Psoas muscle (tissue), 8 donors: ENCODE measurements at places on chromosomes 5 and 9.

GRCh38 chr5:53276825-53277224 is 167.3 kb upstream of the MOCS2 start:
- DNase-seq: no peak

DNA sequence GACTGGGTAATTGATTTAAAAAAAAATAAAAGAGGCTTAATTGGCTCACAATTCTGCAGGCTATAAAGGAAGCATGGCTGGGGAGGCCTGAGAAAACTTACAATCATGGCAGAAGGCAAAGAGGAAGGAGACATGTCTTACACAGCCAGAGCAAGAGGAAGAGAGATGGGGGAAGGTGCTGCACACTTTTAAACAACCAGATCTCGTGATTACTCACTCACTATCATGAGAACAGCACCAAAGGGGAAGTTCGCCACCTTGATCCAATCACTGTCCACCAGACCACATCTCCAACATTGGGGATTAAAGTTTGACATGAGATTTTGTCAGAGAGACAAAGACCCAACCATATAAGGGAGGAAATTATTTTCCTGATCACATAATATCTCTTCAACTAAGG is 138.8 kb upstream of the NR4A3 start:
- DNase-seq: no peak

GRCh38 chr9:121297389-121297788 is 29.4 kb downstream of the GSN start:
- no peak for DNase-seq

GRCh38 chr9:121059998-121060636 is 10.0 kb upstream of the C5 start:
- DNase-seq: no peak

GRCh38 chr5:72379936-72380335 is 59.8 kb downstream of the PTCD2 start:
- no peak for DNase-seq

DNA sequence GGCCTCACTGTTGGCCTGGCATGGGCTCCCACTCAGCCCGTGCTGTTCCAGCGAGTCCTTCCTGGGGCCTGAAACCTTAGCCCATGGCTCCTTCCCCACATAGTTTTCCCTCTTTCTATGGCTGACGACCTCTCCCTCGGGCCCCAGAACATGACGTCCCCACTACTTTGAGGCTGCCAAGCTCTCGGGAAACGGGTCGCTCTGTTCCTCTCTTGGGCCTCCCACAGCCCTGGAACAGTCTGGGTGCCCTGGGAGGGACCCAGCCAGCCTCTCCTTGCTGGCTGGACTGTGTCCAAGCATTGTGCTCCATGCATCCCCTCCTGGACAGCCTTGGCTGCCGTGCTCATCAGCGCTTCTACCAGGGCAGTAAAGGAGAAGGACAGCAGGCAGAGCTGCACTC is 118.3 kb downstream of the SYK start:
- peak; percentile 91 for DNase-seq

GRCh38 chr9:121950441-121950840 is 142.7 kb downstream of the TTLL11 start:
- DNase-seq: no peak

DNA sequence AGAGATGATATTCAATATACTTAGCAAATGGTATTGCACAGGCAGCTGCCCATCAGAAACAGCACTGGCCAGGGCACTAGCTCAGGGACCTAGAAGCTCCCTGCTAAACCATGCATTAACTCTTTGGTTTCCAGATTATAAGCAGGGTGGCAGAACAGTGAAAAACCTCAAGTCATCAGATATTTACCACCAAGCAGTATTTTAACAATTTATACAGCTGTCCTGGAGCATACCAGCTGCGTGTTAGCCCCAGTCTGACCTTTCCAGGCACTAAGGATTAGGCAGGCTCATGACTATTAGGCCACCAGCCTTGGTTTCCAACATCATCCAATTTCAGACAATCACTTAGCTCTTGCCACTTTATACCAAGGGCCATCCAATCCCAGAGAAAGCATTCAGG is 326.5 kb downstream of the CAAP1 start:
- no peak for DNase-seq

DNA sequence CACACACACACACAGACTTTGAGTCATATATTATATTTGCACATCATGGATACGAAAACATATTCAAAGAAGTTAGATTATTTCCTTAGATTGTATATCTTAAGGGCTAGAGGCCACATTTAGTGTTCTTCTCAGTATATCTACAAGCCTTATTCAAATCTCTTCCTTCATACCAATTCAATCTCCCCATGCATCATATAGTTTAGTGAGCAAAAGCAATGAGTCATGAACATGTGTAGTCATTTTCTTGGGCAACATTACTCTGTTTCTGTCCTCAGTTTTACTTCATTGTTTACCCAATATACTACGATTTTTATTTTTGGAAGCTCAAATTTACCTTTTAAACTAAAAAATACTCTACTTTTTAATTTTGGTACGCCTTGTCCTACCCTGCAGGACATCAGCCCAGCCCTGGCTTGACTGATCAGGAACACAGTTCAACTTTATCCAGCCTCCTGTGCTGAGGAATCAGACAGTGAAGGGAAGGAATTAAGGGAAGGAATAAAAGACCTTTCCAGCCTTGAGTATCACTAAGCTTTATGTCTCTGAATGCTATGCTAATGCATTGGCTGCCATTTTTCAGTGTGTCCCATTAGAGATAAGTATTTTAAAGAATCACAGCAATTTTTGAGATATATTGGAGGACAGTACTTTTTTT is 101.7 kb upstream of the FST start:
- DNase-seq: no peak

- no peak for DNase-seq
Observed at GRCh38 chr5:118990582-118990981, 2.2 kb upstream of the DTWD2 start.

DNA sequence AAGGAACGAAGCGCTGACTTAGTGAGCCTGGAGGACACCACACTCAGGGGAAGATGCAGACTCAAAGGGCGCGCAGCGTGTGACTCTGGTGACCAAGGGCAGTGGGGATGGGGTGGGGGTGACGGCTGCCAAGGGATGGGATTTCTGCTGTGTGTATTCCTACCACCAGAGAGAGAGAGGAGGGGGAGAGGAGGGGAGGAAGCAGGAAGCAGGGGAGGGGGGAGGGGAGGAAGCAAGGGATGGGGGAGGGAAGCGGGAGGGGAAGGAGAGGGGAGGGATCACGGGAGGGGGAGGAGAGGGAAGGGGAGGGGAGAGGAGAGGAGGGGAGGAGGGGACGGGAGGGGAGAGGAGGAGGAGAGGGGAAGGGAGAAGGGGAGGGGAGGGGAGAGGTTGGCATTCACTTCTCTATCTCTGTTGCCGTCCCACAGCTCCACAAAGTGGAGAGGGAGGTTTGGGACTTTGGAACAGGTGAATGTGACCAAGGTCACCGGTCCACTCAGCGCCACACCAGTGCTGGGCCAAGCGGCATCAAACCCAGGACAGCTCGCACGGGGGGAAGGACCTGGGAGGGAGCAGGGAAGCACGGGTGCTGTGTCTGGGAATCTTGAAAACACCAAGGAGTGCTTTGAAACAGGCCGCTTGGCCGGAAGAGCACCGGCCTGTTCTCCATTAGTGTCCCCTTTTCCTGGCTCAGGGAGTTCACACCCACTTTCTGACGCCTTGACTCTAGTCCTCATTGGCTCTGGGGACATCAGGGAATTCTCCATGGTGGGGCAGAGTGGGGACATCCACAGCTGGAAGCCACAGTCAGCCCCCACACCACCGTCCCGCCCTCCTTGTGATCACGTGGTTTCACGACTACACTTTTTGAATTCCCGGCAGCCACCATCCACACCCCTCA is 77.4 kb downstream of the VAV2 start:
- DNase-seq: no peak

- no peak for DNase-seq
Observed at GRCh38 chr9:89864257-89864656, 259.4 kb downstream of the GADD45G start.

GRCh38 chr9:133496861-133497842 is 18.3 kb upstream of the SLC2A6 start:
- DNase-seq: peak; percentile 35

DNA sequence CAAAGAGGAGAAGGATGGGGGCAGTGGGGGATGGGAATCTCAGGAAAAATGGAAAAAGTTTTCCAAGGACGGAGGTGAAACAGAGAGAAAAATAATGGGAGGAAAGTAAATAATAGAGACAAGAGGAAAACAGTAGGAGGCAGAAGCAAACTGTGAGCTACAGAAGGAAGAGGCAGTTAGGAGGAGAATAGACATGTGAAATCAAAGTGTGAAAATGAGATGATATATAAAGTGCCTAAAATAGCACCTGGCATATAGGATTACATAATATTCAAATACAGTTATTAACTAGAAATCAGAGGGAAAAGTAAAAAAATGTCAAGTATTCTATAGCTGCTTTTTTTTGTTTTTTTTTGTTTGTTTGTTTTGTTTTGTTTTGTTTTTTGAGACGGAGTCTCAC is 44.0 kb upstream of the PLIN2 start:
- no peak for DNase-seq

GRCh38 chr9:78298046-78298765 is 1.3 kb downstream of the PSAT1 start:
- DNase-seq: no peak

DNA sequence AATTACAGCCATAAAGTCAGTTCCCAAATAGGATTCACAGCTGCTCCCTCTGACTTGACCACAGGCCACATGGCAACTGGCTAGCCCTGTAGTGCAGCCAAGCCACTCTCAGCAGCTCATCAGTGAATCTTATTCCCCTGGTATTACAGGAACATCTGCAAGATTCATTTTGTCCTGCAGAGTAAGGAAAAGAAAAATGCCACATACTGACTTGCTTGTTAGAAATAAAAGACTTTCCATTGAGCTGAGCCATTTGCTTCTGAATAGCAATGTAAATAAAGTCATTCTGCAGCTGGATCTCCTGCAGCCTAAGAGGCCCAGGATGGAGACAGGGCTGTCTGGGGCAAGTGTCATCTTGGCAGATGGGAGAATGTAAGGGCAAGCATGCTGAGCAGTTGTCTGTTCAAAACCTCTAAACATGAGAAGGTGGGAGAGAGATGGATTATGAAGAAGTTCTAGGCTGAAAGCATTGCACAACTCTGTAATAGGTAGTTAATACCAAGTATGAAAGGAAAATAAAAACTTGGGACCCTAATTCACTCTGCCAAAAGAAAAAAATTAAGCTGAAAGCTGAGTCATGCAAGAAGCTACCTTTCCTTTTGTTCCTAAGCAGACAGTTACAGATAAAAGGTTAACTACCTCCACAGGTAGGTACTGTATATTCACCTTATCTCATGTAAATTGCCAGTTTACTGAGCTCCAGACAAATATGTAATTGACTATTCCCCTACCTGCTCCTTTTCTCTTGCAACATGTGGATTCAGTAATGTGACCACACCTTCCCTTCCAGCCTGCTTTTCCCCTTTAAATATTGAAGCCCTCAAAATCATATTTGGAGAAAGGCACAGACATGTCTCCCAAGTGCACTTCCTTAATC is 244.4 kb upstream of the RAI14 start:
- DNase-seq: no peak

DNA sequence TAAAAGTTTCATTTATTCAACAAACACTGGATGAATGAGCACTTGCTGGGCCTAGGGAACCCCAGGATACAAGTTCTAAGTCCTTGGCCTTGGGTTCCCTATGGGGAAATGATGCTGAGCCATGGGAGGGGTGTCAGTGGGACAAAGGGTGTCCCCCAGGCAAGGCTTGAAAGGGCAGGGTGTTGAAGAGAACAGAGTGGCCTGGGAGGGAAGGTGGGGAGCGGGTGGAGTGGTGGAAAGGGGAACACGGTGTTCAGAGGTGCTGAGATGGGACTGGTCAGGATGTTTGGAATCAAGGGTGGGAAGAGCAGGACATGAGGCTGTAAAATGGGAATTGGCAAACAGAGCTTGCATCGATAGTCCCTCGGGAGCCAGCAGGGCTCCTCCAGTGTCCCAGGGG is 61.8 kb downstream of the PPARGC1B start:
- DNase-seq: no peak

DNA sequence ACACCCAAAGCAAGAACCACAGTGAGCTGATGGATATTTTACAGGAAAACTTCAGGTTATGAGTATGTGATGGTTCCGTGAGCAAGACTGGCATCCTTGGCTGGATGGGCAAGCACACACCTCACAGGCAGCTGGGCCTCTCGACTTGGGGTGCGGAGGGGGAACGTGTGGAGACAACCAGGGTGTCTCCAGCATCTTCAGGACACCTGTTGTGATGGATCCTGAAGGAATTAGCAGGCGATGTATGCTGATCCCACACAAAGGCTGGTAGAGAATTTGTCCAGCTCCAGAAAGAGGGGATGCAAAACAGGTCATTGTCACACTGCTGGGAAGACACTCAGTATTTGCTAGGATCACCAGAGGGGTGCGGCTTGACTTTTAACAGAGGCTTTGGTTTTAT is 42.7 kb downstream of the SECISBP2 start:
- DNase-seq: no peak

- no peak for DNase-seq
Observed at GRCh38 chr9:6098431-6098830, 83.0 kb upstream of the RANBP6 start.

- DNase-seq: no peak
Observed at GRCh38 chr9:2127486-2127885, 112.3 kb downstream of the SMARCA2 start.
